Muscle of leg (tissue), 16 donors: ENCODE measurements at places on chromosomes 2 and 18. TPM values are rescaled to one million over a fixed set of nuclear protein-coding genes. Genes with fewer than 3 reads are reported as not detected.

GPR45 gene
- total RNA-seq, result not detected

RBBP8 gene
- 11.4 TPM for total RNA-seq

MSH6 gene
- total RNA-seq, result 50.8 TPM

GRCh38 chr2:62473246-62473827 is 32.7 kb downstream of the TMEM17 start:
- peak; percentile 71 for DNase-seq

CFAP221 gene
- total RNA-seq, result 0.22 TPM

SMYD1 gene
- total RNA-seq, result 169 TPM

GRCh38 chr18:32326450-32327308 is 136.8 kb downstream of the MEP1B start:
- no peak for DNase-seq

DNA sequence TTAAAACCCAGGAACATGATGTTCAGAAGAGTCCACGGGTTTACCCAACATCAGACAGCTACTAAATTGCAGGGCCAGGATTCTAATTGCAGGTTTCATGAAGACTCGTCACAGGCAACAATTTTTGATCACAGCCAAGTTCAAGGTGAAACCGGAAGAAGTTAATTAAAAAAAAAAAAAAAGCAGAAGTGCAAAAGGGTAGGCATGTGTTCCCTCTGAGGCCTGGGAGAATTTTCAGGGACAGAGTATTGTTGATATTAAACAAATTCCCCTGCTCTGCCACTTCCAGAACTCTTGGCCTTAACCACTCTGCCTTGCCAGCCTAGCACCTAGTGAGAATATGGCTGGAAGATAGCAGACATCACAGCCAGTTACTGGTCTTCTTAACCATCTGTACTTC is 99.4 kb upstream of the TRIB2 start:
- DNase-seq, result no peak

ITGA6 gene
- 88.6 TPM for total RNA-seq

GRCh38 chr2:237059155-237059875 is 26.4 kb upstream of the COPS8 start:
- peak; percentile 16 for DNase-seq

MEP1B gene
- total RNA-seq, result 0.18 TPM

DNA sequence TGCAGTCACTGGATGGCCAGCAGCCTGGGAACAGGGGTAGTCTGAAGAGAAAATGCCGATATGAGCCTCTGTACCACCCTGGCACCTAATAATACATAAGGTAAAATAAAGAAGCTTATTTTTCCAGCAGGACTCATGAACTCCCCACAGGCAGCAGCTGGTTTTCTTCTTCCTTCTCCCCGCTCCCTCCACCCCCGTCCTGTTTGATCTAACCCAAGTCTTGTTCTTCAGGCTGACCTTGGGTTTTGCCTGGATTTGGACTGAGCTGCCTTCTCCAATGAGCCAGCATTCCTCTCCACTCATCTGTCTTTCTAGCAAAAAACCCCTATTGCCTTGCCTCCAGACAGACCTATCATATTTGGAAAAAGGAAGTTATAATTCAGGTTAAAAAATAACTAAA is 111.8 kb downstream of the CELF4 start:
- DNase-seq, result no peak

BMP10 gene
- total RNA-seq, result not detected

DNA sequence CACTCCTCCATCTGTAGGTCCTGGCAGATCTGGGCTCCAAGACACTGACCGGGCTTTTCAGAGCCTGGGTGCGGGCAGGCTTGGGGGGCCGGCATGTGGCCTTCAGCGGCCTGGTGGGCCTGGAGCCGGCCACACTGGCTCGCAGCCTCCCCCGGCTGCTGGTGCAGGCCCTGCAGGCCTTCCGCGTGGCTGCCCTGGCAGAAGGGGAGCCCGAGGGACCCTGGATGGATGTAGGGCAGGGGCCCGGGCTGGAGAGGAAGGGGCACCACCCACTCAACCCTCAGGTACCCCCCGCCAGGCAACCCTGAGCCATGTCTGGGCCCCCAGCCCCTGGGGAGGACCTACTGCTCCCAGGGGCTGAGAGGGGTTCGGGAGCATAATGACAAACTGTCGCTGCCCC is 761 bp upstream of the CHRND start:
- no peak for DNase-seq

DNA sequence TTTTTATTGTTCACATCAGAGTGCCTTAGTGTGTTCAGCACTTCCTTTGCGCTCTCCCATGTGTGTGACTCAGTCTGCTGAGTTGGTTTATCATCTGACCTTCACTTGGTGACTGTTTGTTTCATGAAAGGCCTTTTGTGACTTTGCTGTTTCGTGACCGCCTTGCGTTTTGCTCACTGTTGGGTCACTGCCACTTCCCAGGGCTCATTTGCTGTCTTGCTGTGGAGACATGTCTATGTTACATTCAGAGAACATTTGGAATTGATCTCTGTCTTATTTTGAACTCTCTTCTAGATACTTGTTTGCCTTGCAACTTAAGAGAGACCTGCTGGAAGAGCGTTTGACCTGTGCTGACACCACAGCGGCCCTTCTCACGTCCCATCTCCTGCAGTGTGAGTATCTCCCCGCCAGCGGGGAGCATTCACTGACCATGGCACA is 54.7 kb downstream of the FARP2 start:
- no peak for DNase-seq

GRCh38 chr18:77366067-77366719 is 116.5 kb downstream of the GALR1 start:
- no peak for DNase-seq

DNA sequence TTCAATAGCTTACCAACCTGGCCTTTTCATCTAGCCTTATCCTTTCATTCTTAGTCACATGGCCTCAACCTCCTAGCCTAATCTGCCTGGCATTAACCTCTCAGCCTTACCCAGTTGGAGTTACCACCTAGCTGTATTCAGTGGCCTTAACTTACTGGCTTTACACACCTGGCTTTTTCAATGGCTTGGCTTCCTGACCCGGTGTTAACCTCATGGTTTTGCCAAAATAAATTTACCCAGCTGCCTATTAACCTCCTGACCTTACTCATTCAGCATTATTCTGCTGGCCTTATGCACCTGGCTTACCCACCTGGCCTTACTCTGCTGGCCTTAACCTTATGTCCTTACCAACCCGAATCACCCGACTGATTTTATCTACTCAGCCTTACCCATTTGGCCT is 135.5 kb upstream of the ZSWIM2 start:
- no peak for DNase-seq

DNA sequence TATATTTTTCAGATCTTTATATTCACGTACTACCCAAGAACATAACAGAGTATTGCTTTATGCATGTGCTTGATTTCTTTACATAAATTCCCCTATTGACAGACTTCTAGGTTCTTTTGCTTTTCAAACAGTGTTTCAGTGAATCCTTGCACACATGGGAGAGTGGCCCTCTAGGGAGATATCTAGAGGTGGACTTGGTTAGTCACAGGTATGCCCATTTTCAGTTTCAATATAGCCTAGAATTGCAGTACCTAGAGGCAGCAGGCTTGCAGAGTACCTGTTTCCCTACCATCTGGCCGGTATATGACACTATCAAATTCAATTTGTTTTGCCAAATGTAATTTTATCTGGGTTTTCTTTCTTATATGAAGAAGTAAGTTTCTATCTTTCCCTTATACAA is 36.8 kb downstream of the EML6 start:
- no peak for DNase-seq

IL36A gene
- total RNA-seq, result not detected

DNA sequence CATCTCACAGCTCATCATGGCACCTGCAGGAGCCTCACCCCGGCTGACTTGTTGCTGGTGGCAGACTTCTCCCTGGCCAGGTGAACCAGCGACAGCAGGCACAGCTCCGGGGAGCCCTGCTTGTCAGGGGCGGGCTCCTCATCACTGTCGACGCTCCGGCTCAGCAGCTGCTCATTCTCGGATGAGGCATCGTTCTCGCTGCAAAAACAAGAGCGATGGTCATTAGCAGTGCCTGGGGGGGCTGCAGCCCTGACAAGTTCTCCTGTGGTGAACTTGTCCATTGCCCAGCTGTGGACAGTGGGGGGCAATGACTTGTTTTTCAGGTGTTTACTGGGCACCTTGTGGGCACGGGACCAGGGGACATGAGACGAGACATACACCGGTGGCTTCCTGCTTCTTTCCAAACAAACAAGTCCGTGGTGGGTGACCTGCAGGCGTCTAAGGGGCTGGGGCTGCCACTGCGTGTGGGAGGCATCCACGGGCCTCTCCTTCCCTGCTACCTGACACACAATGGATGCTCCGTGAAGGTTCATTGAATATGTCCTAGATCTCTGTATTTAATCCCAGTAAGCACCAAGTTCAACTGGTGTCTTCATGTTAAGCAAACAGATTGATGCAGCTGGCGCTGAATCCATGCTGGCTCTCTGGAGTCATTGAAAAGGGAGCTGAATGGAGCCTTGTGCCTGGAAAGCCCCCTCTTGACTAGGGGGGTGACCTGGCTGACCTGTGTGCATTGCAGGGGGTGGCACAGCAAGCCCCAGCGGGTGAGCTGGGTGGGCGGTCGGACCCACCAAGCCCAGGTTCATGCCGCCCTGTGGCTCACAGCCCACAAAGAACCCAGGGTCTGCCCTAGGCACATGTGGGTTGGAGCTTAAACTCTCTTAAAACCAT is 81.0 kb downstream of the EDAR start:
- no peak for DNase-seq

DNA sequence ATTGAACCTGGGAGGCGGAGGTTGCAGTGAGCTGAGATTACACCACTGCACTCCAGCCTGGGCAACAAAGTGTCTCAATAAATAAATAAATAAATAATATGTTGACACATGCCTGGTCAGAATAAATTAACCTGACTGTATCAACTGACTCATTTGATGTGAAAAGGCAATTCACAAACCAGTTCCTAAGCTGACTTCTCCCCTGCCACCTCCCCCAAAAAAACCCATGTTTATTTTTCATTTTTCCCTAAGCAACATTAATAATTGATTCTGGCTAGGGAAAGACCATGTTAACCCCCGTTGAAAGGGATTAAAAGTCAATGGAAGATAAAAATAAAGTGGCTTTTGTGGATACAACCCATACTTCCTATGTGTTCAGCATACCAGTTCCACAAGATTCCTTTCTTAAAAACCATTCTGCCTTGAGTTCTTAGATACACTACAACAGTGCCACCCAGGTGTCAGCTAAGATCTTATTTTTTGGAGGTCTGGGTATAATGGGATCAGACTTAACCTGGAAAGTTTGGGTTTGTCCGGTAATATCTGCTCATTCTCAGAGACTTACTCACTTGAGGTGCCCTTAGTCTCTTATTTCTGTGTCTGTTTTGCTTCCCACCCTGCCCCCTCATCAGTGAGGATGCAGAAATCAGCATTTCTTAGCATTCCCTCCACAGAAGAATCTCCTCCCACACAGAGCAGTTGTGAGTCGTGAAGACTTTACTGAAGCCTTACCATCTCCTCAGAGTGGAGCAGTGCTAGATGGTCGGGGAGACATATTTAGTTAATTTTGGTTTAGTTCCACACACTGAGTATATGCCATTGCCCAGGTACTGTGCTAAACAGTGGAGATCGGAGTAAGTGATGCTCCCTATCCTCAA is 10.1 kb upstream of the MCFD2 start:
- no peak for DNase-seq

RMDN2 gene
- total RNA-seq, result 5.1 TPM

REG3A gene
- total RNA-seq, result not detected

SGPP2 gene
- total RNA-seq, result not detected

DNA sequence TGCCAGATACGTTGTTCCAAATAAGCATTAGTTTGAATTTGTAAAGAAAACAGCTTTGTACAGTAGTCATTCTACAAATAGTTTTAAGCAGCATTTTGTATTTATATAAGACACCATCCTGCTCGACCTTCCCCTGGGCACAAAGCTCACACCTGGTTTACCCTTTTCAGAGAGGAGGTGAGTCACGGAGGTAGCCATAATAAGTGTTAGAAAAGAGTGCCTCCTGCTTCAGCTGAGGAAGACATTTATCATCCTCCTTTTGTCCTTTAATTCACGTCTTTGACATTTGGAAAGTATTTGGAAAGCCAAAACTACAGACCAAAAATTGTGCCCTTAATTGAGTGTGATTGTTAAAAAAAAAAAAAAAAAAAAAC is 6.8 kb downstream of the RAB12 start:
- peak; percentile 57 for DNase-seq

UNC80 gene
- total RNA-seq, result 2.0 TPM

COL4A4 gene
- total RNA-seq, result 0.13 TPM

FRZB gene
- total RNA-seq, result 19.2 TPM

DNA sequence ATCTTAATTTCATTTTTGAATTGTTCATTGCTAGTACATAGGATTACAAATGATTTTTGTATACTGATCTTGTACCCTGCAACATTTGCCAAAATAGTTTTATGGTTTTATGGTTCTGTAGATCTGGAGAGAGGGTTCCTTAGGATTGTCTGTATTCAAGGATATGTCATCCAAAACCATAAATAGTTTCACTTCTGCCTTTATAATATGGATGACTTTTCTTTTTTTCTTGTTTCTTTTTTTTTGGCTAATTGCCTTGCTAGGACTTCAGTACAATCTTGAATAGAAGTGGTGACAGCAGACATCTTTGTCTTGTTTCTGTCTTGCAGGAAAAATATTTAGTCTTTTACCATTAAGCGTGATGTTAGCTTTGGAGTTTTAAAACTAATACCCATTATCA is 383.9 kb upstream of the HS6ST1 start:
- DNase-seq, result no peak

POTEF gene
- not detected for total RNA-seq

DNA sequence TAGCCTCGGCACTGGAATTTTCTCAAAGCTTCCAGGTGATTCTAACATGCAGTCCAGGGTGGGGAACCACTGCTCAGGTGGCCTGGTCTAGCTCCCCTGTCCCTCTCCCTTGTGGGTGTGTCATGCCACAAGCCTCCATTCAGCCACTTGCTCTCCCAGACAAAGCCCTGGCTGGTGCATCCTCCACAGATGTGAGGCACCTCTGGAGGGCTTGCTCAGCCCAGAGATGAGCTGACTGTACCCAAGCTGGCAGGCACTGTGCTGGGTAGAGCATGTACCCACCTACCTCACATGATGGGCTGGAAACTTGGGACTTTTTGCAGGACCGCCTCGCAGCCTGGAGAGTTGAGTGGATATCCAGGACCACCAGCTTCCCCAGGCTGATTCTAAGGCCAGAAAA is 88.1 kb downstream of the ZBTB7C start:
- DNase-seq, result no peak

DNA sequence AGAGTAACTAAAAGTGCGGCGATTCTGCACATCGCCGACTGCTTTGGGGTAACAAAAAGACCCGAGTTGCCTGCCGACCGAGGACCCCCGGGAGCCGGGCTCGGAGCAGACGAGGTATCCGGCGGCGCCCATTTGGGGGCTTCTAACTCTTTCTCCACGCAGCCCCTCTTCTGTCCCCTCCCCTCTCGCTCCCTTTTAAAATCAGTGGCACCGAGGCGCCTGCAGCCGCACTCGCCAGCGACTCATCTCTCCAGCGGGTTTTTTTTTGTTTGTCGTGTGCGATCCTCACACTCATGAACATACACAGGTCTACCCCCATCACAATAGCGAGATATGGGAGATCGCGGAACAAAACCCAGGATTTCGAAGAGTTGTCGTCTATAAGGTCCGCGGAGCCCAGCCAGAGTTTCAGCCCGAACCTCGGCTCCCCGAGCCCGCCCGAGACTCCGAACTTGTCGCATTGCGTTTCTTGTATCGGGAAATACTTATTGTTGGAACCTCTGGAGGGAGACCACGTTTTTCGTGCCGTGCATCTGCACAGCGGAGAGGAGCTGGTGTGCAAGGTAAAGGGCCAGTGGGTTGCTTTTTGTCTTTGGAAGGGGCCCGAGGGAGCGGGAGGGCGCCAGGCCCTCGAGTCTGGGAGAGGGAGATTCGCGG is 1.4 kb downstream of the TRIB2 start:
- peak; percentile 67 for DNase-seq

GRCh38 chr2:85995648-85996529 is 107.1 kb upstream of the ST3GAL5 start:
- DNase-seq, result no peak
